Heart right ventricle (tissue), 16 donors: ENCODE measurements at places on chromosomes 16 and 17. TPM values are rescaled to one million over a fixed set of nuclear protein-coding genes. Genes with fewer than 3 reads are reported as not detected.

Gene CCL3
- not detected for total RNA-seq

Gene GH2
- not detected for total RNA-seq

Gene EVI2B
- 1.2 TPM for total RNA-seq

- no peak for DNase-seq
Observed at GRCh38 chr16:27841061-27841801, 222.3 kb downstream of the GSG1L start.

GRCh38 chr17:15492791-15493692 is 25.6 kb upstream of the CDRT4 start:
- DNase-seq, result no peak

Gene MT1A
- total RNA-seq, result 2.0 TPM

- DNase-seq, result no peak
Observed at GRCh38 chr16:56246051-56246817, 54.9 kb downstream of the GNAO1 start.

Gene PMFBP1
- total RNA-seq, result not detected

GRCh38 chr16:34802848-34803599 is 1343.6 kb downstream of the TP53TG3F start:
- peak; percentile 6 for DNase-seq

Gene CRYM
- 216 TPM for total RNA-seq

GRCh38 chr17:28896884-28897768 is at the start of gene FLOT2:
Gene FLOT2 (minus strand): TSS chr17:28897733. CDS start chr17:28897574, 159 bp downstream.
- DNase-seq, result peak; percentile 64

DNA sequence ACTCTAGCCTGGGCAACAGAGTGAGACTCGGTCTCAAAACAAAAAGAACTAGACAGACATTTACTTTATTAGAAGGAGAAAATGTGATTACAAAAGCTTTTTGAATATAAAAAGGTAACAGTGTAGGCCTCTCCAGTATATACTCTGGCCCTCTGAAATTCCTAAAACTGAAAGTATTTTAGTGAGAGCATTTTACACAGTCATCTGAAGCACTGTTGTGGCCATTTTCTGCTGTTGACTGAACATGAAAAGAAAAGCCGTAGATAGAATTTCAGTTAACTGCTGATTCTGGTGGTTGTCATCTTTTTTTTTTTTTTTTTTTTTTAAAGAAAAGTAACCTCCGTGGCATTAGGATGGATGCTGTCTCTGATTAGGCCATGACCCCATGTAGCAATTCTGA is 15.6 kb downstream of the DUSP14 start:
- no peak for DNase-seq

Gene CNTNAP1
- total RNA-seq, result 3.9 TPM

- DNase-seq, result no peak
Observed at GRCh38 chr16:56331915-56332314, 93.4 kb downstream of the AMFR start.
